Lower lobe of right lung (tissue), 2 donors: ENCODE measurements at places on chromosomes 1 and 21.
A peak's percentile ranks its signal among the peaks of the same experiment; 100 is the strongest.

- DNase-seq, result no peak
Measured at GRCh38 chr1:38121231-38121680, 74.7 kb upstream of the POU3F1 start.

- DNase-seq, result no peak
Measured at GRCh38 chr1:62735491-62736171, 47.4 kb upstream of the DOCK7 start.

DNA sequence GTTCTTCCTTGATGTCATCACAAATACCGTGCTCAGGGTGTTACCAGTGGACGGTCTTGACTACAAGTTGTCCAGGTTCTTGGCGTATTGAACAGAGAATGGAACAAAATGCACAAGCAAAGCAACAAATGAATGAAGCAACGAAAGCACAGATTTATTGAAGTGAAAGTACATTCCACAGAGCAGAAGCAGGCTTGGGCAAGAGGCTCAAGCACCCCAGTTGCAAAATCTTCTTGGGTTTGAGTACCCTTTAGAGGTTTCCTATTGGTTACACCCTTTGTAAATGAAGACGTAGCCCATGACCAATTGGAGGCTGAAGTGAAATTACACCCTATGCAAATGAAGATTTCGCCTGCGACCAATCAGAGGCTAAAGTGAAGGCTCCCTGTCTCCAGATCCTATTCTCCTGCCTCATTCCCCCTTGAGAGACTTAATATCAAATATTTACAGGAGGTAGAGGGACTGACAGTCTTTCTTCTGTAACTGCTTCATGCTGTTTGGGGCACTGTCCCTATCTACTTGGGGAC lies 38.3 kb downstream of the YY1AP1 start:
- DNase-seq, result no peak

DNA sequence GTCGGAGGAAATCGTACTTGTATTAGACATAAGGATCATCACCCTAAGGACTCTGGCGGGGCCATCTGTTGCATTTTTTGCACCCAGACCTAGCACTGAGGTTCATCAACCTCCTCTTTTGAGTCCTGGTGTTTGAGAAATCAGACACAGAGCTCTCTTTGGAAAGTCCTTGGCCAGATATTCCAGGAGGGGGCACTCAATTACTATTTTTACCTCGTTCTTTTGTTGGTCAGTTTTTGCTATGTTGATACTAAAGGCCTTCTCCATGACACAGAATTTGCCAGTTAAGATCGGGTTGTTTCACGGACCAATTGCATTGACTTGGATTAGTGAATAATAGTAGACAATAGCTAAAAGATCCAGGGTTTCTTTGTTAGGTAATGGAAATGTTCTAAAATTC lies 711.2 kb downstream of the KCNT2 start:
- no peak for DNase-seq

DNA sequence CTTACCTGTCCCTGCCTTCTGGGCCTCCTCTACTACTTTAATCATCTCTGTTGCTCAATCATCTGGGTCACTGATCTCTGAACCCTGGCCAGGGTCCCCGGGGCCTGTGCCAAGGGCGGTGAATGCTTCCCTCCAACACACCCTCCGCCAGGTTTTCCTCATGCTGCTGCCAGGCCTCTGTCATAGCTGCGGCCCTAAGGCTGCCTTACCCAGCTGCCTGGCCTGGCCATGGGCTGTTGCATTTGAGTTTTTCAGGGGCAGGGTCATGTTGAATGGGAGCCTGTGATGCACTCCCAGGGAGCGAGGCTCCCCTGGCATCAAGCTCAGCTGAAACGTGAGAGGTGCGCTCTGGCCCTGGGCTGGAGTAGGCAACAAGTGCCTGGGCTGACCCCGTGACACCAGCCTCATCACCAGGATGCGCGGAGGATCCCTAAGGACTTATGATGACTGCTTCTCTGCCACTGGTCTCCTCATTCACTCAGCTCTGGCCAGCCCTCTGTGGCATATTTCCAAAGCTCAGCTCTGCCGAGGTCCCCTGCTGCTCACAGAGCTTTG lies 7.6 kb downstream of the EDN2 start:
- DNase-seq, result peak; percentile 55

- no peak for DNase-seq
Measured at GRCh38 chr1:25710583-25711347, 89.2 kb upstream of the SELENON start.

GRCh38 chr1:222171005-222171404 lies 376.9 kb downstream of the HHIPL2 start:
- DNase-seq, result no peak

DNA sequence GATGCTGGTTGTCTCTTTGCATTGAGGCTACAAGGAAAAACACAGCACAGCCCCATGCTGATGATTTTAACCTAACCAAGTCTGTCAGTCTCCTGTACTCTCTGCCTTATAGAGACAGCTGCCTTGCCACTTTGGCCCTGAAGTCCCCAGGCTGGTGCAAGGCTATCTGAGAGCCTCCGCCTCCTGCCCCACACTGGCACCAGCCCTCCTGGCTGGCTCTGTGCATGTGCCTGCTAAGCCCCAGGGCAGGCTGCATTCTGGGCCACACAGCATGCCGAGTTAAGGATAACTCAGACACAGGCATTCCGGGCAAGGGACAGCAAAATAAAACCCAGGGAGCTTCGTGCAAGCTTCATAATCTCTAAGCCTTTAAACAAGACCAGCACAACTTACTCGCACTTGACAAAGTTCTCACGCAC lies 910 bp downstream of the RUNX1 start:
- peak; percentile 67 for DNase-seq

- no peak for DNase-seq
Measured at GRCh38 chr1:92944901-92945747, 16.1 kb downstream of the DIPK1A start.

DNA sequence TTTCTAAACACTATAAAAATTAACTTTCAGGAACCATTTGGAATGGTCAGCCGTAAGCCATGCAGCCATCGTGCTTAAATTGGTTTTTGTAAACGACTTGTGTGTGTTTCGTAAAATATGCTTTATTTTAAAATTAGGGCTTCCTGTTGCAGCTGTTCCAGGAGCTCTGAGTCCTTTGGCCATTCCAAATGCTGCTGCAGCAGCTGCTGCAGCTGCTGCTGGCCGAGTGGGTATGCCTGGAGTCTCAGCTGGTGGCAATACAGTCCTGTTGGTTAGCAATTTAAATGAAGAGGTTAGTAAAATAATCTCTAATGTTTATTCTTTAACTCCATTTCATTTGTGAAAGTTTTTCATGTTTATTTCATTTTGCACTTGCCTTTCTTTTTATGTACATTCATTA lies 83.1 kb downstream of the PTBP2 start:
- no peak for DNase-seq

DNA sequence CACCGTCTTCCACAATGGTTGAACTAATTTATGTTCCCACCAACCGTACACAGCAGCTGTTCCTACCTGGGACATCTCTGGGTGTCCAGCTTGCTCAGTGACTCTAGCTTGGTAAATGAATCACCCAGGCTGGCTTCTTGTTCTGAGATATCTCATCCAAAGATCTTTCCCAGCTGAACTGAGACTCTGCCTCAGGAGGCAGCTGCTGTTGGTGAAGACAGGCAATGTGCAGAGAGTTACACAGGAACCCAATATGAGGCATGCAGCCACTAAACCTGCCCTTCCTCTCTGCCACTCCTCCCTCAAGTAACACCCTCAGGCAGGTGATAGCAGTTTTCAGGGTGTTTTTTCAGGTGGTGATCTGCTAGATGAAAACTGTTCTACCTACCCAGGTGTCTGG lies 14.0 kb upstream of the FOXO6 start:
- DNase-seq, result no peak

DNA sequence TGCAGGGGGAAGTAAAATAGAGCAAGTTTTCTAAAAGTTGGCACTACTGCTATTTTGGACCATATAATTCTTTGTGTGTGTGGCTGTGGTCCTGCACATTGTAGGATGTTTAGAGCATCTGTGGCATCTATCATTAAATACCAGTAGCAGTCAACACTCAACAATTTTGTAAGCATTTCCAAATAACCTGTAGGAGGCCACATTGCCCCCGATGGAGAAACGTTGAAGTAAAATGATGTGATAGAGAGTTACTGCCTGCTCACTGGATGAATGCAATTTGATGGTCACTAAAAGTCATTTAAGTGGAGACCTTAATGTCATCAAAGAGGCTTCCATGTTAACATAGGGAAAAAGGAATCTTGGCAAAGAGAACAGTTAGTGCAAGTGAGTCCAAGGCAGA lies 560.8 kb downstream of the NEGR1 start:
- DNase-seq, result no peak

- DNase-seq, result no peak
Measured at GRCh38 chr1:103958699-103959098, 209.0 kb downstream of the AMY1C start.

DNA sequence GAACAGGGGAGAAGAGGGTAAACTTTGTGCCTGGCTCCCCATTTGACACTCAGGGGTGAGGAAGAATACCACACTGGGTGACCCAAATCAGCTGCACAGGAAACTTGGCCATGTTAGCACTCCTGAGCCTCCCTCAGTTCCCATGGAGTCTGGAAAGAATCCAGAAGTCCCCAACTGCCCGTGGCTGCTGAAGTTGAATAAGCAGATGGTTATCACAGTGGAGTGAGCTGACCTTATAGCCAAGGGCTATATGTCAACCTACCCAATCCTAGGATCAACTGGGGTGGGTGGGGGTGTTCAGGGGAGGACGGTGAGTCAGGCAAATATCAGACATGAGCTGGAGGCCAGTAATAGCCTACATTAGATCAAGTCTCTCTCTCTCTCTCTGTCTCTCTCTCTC lies 20.4 kb downstream of the KCNH1 start:
- DNase-seq, result no peak

DNA sequence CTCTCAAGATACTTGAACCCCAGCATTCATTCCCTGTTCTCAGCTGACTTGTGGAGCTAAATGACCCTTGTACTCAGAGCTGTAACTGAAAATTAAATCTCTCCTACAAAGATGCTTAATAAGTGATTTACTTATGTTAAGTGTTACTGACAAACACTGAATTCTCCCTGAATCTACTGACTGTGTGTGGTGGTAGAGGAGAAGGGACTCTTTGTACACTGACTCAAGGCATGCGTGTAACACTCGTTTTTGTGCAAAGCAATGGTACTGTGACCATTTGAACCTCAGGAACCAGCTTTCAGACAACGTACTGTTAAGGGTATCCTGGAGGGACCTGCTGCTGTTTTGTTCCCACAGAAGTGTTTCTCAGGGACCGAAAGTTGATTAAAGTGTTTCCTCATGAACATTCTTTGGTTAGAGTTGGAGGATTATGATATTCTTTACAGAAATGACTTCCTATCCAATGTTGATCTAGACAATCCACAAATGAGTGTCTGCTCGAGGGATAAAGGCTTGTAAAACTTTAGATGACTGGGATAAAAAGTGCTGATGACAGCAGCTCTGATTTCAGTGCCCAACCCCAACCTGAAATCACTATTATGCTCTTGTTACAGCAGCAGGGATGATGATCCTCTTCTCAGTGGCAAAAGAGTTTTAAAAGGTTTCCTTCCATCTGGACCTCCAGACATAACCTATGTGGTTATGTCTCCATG lies 12.8 kb downstream of the RGL1 start:
- no peak for DNase-seq

- no peak for DNase-seq
Measured at GRCh38 chr1:174976436-174977108, 23.2 kb upstream of the CACYBP start.

DNA sequence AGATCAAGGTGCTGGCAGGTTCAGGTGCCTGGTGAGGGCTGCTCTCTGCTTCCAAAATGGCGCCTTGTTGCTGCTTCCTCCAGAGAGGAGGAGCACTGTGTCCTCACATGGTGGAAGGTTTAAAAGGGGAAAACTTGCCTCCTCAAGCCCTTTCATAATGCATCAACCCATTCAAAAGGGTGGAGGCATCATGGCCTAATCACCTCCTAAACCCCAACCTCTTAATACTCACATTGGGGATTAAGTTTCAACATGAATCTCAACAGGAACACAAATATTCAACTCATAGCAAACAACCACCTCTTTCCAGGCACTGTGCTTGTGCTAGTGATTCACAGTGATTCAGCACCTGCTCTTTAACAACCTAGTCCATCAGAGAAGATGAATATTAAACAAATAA lies 4.2 kb downstream of the S100A12 start:
- no peak for DNase-seq

DNA sequence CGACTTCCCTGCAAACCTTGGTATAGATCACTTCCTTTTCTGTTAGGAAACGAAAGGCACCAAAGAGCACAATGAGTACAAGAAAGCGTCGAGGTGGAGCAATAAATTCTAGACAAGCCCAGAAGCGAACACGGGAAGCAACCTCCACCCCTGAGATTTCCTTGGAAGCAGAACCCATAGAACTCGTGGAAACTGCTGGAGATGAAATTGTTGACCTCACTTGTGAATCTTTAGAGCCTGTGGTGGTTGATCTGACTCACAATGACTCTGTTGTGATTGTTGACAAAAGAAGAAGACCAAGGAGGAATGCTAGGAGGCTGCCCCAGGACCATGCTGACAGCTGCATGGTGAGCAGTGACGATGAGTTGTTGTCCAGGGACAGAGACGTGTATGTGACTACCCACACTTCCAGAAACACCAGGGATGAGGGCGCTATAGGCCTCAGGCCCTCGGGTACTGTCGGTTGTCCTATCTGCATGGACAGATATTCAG lies 18.5 kb downstream of the FAM89A start:
- DNase-seq, result no peak

GRCh38 chr21:45548711-45549491 lies 6.7 kb upstream of the SLC19A1 start:
- peak; percentile 32 for DNase-seq

- DNase-seq, result no peak
Measured at GRCh38 chr1:167755654-167756053, 33.9 kb downstream of the MPZL1 start.

- DNase-seq, result no peak
Measured at GRCh38 chr1:231871878-231872277, 245.3 kb downstream of the DISC1 start.

DNA sequence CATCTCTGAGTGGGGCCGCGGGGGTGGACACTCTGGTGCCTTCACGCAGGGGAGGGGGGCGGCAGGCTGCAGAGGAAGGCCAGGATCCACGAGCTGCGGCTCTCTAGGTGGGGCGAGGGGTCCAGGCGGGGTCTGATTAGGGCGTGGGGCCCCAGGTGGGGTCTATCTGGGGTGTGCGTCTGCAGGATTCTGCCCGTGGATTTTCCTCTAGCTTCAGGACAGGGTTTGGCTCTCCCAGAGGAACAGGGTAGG lies 6.3 kb downstream of the JMJD4 start:
- DNase-seq, result no peak
